ENCODE measurements at places on chromosomes 5 and 9.
A peak's percentile ranks its signal among the peaks of the same experiment; 100 is the strongest.

DNA sequence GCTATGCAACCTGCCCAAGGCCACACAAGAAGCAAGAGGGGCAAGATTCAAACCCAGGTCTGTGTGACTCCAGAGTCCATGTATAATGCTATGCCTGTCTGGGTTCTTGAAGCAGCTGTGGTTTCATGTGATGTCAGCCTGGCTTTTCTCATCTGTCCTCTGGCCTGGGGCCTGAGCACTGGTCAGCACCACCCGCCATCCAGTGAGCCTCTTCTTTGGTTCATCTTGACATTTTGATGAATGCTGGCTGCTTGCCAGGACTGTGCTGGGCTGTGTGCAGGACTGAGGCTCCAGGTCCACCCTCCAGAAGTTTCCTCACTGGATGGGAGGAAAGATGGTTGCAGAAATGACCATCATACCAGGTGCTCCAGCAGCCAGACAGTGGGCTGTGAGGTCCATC lies 61.5 kb downstream of the TSTD2 start:
- no peak for DNase-seq

- DNase-seq, result no peak
Observed at GRCh38 chr9:87280421-87280820, 217.2 kb upstream of the DAPK1 start.

GRCh38 chr5:169112016-169112415 lies 188.9 kb downstream of the SLIT3 start:
- no peak for DNase-seq

- peak; percentile 87 for DNase-seq
Observed at GRCh38 chr9:27414220-27414761, 109.8 kb upstream of the IFNK start.

DNA sequence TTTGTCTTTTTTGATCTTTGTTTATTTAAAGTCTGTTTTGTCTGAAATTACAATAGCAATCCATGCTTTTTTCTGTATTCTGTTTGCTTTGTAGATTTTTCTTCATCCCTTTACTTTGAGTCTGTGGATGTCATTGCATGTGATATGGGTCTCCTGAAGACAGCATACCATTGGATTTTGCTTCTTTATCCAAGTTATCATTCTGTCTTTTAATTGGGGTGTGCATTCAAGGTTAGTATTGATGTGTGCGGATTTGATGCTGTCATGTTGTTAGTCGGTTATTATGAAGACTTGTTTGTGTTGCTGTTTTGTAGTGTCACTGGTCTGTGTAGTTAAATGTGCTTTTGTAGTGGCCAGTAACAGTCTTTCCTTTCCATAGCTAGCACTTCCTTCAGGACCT lies 23.0 kb downstream of the POLK start:
- DNase-seq, result no peak

DNA sequence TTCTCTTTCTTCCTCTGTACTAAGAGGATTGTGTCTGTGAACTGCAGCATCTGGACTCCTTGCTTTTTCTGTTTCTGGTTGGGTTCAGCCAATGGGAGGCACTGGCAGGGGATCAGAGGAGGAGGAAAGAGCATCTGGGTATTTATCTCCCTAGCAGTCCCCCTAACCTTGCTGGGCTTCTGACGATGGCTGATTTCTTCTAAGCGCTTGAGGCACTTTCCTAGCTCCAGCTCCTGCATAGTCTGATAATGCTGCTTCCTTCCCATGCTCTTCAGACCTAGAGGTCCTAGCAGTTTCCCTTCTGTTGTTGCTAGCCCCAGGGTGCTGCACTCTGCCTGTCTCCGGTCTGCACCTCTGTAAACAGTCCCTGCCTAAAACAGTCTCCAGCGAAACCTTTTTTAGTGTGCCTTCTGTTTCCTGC lies 225.1 kb downstream of the PDZD2 start:
- DNase-seq, result no peak

GRCh38 chr9:76620996-76621395 lies 143.2 kb upstream of the PCA3 start:
- DNase-seq, result no peak

GRCh38 chr5:112512901-112513300 lies 93.8 kb upstream of the EPB41L4A start:
- no peak for DNase-seq

DNA sequence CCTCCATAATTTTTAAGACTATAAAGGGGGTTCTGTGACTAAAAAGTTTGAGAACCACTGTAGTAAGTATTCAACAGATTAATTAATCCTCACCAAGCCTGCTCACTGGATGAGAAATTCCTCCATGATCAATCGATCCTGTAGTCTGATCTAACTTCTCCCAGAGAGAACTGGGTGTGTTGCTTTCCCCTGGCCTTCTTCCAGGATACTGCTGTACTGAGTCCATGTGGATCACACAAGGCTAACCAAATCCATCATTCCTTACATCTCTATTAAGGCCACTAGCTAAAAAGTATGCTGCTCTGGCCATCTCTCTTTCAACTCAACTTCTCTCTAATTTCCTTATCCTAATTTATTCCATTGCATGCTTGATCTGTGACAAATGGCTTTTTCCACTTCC lies 280.2 kb upstream of the PCSK5 start:
- no peak for DNase-seq

DNA sequence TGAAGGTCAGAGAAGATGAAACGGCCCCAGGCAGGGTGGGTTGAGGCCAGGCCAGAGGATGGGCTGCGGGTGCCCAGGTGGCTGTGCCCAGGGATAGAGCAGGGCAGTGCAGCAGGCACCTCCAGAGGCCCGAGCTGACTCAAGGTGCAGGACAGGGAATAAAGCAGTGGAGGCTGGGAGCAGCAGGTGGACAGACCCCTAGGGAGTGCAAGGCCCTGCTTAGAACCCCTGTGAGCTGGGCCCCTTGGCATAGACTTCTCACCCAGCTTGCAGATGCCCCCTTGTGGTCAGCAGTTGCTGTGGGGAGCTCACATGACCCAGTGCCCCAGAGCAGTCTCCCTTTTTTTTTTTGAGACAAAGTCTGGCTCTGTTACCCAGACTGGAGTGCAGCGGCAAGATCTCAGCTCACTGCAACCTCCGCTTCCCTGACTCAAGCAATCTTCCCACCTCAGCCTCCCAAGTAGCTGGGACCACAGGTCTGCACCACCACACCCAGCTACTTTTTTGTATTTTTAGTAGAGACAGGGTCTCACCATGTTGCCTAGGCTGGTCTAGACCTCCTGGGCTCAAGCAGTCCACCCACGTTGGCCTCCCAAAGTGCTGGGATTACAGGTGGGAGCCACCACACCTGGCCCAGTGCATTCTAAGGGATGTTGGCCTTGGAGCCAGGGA lies 118.8 kb downstream of the WNK2 start:
- no peak for DNase-seq

DNA sequence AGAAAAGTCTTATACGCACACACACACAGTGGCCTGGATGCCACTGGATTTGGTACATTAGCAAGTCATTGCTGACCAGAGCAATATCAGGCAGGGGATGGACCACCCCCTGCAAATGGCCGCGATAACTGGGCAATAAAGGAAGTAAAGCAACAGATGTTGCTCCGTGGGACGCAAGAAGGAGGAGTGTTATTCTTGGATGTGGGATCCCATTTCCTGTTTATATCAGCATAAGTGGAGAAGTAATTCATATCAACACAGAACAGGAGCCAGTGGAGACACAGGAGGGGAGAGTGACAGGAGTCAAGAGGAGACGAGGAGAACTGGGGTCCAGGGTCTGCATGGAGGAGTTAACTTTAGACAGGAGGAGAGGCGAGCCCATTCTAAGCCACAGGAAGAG lies 18.4 kb downstream of the RUFY1 start:
- DNase-seq, result no peak

DNA sequence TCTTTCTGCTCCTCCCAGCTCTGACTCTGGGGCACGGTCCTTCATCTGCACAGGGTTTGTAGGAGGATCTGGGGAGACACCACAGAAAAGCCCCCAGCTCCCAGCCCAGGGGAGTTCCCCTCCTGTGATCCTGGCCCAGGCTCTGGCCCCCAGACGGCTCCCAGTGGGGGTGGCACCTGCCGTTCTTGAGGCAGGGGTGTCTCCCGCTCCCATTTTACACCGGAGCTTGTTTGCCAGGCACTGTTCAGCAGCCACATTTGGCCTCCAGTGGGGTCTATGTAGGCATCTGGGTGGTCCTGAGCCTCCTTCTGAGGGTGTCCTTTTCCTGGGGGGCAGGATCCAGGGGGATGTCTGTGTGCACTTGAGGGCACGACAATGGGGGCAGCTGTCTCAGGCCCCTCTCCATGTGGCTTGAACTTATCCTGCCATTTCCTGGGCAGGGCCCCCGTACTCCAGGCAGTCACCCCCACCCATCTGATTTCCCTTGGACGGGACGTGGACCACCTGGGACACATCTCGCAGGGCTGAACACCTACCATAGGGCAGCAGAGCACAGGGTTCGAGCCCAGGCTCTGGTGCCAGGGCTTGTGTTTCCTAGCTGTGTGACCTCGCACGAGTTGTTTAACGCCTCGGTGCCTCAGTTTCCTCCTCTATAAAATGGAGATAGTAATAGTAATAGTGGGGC lies 275.0 kb upstream of the MVB12B start:
- DNase-seq, result no peak

GRCh38 chr5:175282611-175283225 lies 161.3 kb downstream of the DRD1 start:
- no peak for DNase-seq

GRCh38 chr9:115980502-115980901 lies 173.1 kb upstream of the PAPPA start:
- no peak for DNase-seq

- no peak for DNase-seq
Observed at GRCh38 chr5:56829137-56829908, 14.0 kb downstream of the MAP3K1 start.

DNA sequence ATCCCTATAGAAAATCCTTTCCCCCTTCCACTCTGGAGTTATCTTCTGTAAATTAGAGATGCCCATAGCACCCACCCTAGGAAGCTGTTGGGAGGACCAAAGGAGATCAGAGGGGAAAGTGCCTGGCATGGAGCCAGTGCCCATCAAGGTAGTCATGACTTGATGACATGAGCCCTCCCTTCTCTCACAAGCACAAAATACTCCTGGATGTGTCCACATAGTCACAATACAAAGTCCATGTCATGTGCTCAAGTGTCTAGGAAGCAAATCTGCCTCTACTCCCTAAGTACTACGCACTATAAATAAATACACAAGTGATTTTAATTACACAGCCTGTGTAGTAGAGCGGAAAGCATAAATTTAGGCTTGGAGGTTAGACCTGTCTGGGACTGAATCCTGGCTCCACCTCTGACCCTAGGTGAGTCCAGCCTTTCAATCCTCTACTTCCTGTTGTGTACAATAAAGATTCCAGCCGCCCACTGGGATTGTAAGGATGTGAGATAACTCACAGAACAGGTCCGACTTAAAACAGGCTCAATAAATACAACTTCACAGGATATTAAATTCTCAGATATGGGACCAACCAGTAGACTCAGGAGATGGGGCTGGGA lies 30.6 kb downstream of the TTC39B start:
- no peak for DNase-seq

GRCh38 chr5:138952962-138953361 lies 77.8 kb upstream of the LRRTM2 start:
- DNase-seq, result no peak

DNA sequence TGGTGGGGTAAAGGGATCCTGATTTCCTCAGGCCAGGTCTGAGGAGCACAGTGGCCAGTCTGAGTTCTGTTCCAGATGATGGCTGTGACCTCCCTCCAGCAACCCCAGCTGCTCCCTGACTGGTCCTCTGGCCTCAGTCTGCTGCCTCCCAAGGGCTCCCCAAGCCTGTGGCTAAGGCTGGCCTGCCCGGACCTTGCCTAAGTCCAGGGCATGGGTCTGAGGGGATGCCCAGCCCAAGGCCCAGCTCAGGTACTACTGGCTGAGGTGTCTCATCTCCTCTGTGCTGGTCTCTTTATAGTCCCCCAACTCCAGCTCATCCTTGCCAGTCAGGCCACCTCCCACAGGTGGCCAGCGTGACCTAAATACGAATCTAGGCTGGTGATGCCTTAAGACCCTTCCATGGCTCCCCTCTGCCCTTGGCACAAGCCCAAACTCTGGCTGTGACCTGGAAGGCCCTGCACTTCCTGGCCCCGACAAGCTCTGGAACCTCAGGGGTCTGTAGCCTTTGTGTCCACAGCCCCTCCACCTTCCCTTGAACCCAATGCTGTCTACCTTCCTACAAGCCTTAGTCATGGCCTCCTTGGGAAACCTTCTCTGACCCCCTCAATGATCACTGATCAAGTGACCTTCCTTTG lies 9.8 kb downstream of the KIF12 start:
- DNase-seq, result no peak

DNA sequence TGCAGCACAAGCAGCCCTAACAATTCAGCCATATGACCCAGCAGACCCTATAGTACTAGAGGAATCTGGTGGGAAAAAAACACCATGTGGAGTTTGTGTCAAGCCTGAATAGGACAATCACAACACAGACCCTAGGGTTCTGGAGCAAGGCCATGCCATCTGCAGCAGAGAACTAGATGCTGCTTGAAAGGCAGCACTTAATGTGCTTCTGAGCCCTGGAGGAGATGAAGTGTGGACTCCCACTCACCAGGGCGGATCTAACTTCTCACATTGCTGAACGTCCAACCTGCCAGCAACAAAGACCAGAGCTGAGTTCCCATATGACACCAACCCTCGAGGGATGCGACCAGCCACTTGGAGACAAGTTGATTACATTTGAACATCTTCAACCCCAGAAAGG lies 43.2 kb downstream of the GABBR2 start:
- no peak for DNase-seq

- no peak for DNase-seq
Observed at GRCh38 chr9:115086461-115086860, 31.5 kb downstream of the TNC start.

DNA sequence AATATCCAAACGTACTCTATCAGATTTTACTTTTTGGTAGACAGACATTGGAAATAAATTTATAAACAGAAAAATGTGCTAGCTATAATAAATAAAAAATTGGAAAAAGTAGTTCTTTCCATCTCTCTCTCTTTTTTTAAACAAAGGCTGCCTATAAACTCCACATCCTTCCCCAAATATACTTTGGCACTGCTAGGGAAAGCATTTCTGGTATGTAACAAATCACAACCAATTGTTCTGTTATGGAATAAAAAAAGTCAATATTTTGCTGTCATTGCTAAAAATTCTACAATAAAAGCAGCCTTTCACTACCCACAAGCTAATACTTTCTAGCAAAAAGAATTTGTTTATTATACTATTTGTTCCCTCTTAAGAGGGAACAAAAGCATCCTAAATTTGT lies 169.2 kb upstream of the TARS1 start:
- DNase-seq, result no peak

- DNase-seq, result no peak
Observed at GRCh38 chr5:43702815-43703214, 99.8 kb downstream of the NNT start.

GRCh38 chr9:134169724-134170401 lies 5.5 kb upstream of the RNU6ATAC start:
- no peak for DNase-seq

- no peak for DNase-seq
Observed at GRCh38 chr9:125797930-125798329, 50.8 kb downstream of the PBX3 start.

DNA sequence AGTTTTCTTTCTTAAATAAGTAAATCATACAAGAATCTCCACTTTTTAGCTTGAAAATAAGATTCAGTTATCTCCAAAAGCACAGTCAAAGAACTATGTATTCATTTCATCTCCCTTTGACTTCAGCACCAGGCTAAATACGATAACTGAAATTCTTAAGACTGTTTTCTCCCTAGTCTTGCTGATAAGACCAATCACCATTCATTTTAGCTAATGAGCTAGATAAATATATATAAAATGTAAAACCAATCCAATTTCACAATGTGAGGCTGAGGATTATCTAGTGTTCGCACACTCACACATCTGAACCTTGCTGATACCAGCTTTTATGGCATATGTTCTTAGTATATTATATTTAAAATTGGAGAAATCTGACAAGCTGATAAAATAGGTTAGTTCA lies 17.3 kb upstream of the ZNF622 start:
- no peak for DNase-seq

- no peak for DNase-seq
Observed at GRCh38 chr5:89756955-89757354, 652.6 kb downstream of the CETN3 start.

Measured in left hindlimb (tissue), 1 donor.